ENCODE measurements at places on chromosomes 1 and 21. TPM values are rescaled to one million over a fixed set of nuclear protein-coding genes. Genes with fewer than 3 reads are reported as not detected.

The NES gene
- total RNA-seq, result 81.7 TPM

The OR14K1 gene
- not detected for total RNA-seq

The PLXNA2 gene
- total RNA-seq, result 171 TPM

The OVAAL gene
- total RNA-seq, result not detected

The CLK2 gene
- total RNA-seq, result 27.3 TPM

The SH2D5 gene
- total RNA-seq, result 0.98 TPM

The ARTN gene
- not detected for total RNA-seq

The KRTAP13-2 gene
- not detected for total RNA-seq

The SPAG17 gene
- total RNA-seq, result not detected

The SPRR2E gene
- total RNA-seq, result not detected

The ZNF644 gene
- 62.6 TPM for total RNA-seq

The HMCN1 gene
- 3.6 TPM for total RNA-seq

The PCSK9 gene
- not detected for total RNA-seq

The CASQ1 gene
- not detected for total RNA-seq

The S100A9 gene
- not detected for total RNA-seq

The MROH9 gene
- not detected for total RNA-seq

The ZNF593OS gene
- not detected for total RNA-seq

The RHD gene
- not detected for total RNA-seq

Measured in vein endothelial cell (primary cell).